Trophoblast cell (in vitro differentiated cells and primary cell): ENCODE measurements at places on chromosomes 6 and 20.
A peak's percentile ranks its signal among the peaks of the same experiment; 100 is the strongest.

DNA sequence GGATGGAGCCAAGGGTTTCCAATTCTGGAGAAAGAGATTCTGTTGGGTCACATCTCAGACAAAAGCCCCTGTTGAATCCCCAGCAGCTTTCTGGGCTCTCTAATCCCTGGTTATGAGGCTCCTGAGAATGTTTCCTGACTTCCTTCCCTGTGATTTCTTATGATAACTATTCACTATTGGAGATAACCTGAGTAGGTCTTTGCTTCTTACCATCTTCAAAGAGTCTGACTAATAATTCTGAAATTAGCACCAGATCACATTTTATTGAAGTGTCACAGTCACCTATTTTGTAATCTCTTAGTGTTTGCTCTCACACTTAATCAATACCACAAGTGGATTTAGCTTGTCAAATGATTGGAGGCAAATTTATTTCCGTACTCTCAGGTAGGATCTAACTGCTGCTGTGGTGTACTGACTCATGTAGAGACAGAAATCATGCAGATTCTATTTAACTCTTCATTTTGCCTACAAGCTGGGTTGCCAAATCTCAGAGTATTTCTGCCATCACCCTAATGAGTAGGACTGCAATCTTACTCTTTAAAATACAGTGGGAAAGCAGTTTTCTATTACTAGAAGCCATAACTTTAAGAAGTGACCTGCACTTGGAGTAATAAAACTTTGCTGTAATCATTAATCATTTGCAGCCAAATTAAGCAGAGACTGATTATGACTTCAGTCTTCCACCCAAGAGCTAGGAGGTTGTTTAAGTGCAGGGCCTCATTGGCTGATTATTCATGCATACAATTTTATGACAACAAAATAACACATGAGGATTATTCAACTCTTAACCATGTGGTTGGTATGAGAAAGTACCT lies 422.1 kb downstream of the EPM2A start:
- DNase-seq = no peak

- DNase-seq = no peak
Measured at GRCh38 chr20:12069181-12069580, 151.5 kb downstream of the BTBD3 start.

DNA sequence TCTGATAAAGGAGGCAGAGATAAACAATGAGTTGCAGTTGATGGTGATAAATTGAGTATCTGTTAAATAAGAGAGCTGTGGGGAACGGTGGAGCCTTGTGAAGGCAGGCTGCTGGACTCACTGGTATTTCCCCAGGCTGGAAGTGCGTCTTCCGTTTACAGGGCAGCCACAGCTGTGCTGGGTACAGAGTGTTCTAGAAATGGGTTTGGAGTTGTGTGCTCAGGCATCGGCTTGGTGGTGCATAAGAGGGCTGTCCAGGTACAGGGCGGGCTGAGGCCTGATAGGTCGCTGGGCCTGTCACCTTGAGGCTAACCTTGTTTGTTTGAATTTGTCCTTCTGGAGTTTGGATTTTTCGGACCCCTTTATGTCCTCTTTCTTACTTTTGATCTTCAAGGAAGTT lies 39.3 kb downstream of the ARID1B start:
- no peak for DNase-seq

DNA sequence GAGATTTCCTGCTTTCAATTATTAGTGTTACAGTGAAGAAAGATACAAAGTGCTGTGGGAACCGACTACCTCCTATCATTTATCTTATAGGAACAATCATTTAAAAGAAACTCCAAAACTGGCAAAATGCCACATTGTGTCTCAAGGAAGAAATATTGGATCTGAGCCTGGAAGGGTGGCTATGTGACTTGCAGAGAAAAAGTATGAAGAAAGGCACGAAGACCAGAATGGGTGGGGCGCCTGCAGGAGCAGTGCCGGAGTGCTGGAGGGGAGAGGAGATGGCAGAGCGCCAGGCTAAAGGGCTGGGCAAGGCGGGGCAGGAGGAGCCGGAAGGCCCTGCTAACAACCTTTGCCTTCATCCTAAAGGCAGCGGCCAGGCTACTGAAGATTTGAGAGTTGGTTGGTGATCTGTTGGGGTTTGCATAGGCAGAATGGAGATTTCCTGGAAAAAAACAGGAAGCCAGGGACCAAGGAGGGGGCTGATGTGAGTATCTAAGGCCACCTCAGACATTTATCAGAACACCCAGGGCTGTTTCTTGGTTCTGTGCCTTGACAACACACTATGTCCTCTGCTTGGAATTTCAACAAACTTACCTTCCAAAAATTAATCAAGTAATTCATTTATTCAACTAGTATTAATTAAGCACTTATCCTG lies 125.6 kb downstream of the MAFB start:
- no peak for DNase-seq

GRCh38 chr6:136784910-136785746 lies 7.1 kb downstream of the MAP3K5 start:
- DNase-seq = peak; percentile 26

DNA sequence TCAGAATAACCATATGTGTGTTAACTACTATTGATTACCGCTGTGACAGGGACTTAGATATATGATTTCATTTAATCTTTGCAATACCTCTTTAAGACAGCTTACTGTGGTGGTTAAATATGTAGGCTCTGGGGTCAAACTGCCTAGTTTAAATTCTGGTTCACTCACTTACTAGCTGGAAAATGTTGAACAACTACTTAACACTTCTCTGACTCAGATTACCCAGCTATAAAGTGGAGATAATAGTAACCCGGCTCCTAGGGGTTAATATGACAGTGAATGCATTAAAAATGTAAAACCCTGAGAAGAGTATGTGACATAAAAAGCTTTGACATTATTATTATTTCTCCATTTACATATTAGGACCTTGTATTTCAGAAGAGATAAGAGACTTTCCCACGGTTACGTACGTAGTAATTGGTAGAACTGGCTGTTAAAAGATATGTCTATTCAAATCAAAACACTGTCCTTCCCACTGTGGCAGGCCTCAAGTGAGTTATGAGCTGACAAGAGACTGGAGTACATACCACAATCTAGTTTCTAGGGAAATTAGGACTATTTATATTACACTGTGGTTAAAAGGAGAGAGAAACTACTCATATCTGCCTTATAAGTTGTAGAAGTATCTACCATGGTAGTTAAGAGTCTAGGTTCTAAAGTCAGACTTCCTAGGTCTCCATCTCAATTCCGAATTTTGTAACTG lies 4.4 kb upstream of the PLCB1 start:
- no peak for DNase-seq

DNA sequence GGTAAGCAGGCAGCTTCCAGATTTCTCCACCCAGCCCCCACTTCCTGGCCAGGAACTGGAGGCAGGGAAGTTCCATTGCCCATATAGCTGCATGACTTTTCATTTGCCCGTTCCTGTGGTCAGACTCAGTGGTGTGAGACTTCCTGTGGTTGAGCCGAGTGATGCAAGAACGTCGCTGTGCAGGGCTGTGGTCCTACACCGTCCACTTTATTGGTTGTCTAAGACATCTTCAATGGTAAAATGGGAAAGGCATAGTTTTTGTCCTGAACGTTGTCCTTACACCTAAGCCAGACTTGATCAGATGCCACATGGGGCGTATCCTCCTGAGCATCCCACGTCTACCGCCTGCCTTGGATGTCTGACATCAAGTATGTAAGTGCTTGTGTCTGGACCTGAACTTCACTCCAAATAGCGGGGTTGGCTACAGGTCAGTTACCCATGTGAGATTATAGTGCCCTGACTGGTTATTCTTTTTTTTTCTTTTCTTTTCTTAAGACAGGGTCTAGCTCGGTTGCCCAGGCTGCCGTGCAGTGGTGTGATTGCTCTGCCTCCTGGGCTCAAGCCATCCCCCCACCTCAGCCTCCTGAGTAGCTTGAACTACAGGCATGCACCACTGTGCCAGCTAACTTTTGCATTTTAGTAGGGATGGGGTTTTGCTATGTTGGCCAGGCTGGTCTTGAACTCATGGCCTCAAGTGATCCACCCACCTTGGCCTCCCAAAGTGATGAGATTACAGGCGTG lies 25.9 kb upstream of the GTSF1L start:
- no peak for DNase-seq

- DNase-seq = peak; percentile 18
Measured at GRCh38 chr6:23013776-23014175, 444.4 kb downstream of the HDGFL1 start.

DNA sequence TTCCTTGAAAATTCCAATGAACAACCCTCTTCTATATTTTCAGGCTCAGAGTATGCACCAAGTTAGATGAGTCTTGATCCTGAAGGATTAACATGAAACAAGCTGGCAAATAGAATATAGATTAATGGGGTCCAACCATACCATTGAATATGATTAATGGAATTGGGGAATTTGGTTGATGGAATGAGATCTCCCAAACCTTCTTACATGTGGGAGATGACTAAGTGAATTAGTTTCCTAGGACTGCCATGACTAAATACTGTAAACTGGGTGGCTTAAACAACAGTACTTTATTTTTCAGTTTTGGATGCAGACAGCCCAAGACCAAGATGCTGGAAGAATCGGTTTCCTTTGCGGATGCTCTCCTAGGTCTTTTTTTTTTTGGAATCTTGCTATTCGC lies 347.0 kb downstream of the QKI start:
- DNase-seq = no peak

DNA sequence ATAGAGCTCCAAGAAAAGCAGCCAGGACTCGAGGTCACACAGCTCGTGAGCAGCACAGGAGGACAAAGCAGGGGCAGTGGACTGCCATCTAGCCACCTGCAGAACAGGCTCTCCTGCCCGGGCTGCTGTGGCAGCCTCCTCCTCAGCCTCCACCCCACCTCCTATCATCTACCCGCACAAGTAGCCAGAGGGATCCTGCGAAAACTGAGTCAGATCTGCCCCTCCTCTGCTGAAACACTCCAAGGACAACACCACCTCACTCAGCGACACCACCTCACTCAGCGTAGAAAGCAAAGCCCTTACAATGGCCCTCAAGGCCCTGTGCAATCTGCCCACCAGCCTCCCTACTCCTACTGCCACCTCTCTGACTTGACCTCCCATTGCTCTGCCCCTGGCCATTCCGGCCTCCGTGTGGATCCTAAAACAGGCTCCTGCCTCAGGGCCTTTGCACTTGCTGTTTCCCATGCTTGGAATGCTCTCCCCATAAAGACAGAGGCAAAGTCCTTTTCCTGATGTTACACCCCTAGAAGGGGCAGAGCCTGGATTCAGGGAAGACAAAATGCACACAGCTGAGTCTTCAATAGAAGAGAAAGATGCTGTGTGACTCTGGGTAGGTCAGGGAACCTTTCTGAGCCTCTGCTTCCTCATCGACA lies 19.3 kb downstream of the PREX1 start:
- DNase-seq = no peak

GRCh38 chr6:118968416-118968815 lies 33.5 kb upstream of the MCM9 start:
- DNase-seq = no peak

GRCh38 chr6:3690506-3690905 lies 61.0 kb downstream of the PXDC1 start:
- DNase-seq = no peak

GRCh38 chr20:43949741-43950618 lies 35.3 kb downstream of the TOX2 start:
- DNase-seq = no peak

GRCh38 chr6:87419266-87419665 lies 11.5 kb downstream of the CFAP206 start:
- no peak for DNase-seq

- DNase-seq = no peak
Measured at GRCh38 chr6:113818578-113818977, 38.6 kb upstream of the MARCKS start.

GRCh38 chr20:61808447-61808846 lies 257.2 kb downstream of the TAF4 start:
- no peak for DNase-seq

- DNase-seq = no peak
Measured at GRCh38 chr6:84501315-84501714, 263.1 kb downstream of the TBX18 start.

DNA sequence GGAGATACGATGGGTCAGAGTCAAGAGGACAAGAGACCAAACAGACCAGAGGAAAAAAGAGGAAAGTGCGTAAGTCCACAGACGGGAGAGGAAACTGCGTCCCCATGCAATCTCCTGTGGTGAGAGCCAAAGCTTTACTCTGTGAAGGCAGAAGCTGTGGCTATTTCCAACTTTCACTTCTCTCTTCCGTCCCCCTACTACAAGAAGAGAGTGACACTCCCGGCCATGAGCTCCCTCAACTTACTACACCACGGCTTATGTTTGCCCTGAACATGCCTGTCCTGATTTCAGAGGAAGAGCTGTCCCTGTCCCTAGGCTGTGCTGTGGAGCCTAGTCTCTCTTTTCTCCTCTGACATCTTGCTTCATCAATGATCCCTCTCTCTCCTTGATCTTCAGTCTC lies 11.5 kb upstream of the SSR1 start:
- peak; percentile 6 for DNase-seq

GRCh38 chr20:56342783-56343182 lies 16.0 kb upstream of the FAM210B start:
- no peak for DNase-seq

- peak; percentile 87 for DNase-seq
Measured at GRCh38 chr6:1481286-1481685, 91.9 kb downstream of the FOXF2 start.

DNA sequence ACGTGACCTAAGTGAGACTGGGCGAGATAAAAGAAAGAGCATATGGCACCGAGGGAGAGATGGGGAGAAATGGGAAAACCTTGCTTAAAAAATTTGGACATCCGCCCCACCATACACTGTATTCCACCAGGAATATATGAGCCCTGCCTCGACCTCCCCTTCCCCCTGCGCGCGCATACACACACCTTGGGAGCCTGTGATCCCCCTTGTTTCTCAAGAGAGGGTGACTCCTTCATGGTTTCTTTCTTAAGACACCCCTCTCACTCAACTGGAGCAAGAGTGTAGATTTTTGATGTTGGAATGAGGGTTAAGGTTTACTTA lies 480 bp downstream of the ABCF1 start:
- DNase-seq = no peak

DNA sequence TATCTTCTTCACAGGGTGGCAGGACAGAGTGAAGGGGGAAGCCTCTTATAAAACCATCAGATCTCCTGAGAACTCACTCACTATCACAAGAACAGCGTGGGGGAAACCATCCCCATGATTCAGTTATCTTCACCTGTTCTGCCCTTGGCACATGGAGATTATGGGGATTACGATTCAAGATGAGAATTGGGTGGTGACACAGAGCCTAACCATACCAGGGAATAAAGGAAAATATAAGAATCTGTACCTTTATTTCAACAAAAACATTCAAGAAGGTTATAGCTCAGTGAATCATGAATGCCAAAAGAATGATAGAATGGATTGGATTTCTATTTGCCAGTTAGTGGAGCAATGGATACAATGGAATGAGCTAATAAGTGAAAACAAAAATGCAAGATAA lies 214.4 kb downstream of the PTPRK start:
- DNase-seq = no peak

GRCh38 chr20:9076440-9076839 lies 7.6 kb downstream of the PLCB4 start:
- DNase-seq = no peak

- DNase-seq = no peak
Measured at GRCh38 chr6:5517796-5518195, 256.5 kb downstream of the FARS2 start.

- DNase-seq = peak; percentile 98
Measured at GRCh38 chr6:158869826-158870648, 50.9 kb upstream of the EZR start.

- no peak for DNase-seq
Measured at GRCh38 chr6:58198301-58198700, 880.9 kb downstream of the PRIM2 start.

GRCh38 chr20:48538058-48538825 lies 289.6 kb downstream of the PREX1 start:
- DNase-seq = peak; percentile 95
